Stimulated activated CD4-positive, alpha-beta T cell treated with anti-CD3 and anti-CD28 coated beads, TNF-alpha, amount 100 ng/mL, for 1 hour (primary cell): ENCODE measurements at places on chromosomes 12 and 14.

GRCh38 chr12:119019166-119019565 is 37.8 kb downstream of the SRRM4 start:
- no peak for DNase-seq

- DNase-seq: no peak
These were observed 183.7 kb upstream of the NTF3 start for GRCh38 chr12:5248230-5248629.

- no peak for DNase-seq
These were observed 10.4 kb upstream of the ACVR1B start for GRCh38 chr12:51941011-51941581.

GRCh38 chr14:71242237-71242748 is 335.0 kb downstream of the PCNX1 start:
- no peak for DNase-seq

DNA sequence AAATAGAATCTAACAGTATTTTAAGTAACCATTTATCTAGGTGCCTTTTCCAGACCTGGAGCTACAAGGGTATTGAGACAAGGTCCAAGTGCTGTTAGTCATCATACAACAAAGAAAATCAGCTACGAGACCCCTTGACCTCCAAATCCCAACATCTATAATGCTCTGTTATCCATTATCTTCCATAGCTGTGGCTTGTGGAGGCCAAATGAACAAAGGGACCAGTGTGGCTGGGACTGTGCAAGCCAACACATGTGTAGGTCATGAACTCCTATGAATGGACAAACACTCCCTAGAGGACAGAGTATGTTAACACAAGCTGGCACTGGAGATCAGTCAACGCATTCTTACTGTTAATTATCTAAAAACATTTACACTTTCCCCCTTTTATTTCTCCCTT is 374.5 kb downstream of the EMP1 start:
- DNase-seq: no peak
